ENCODE measurements at places on chromosomes 4 and X.

GRCh38 chr4:10534820-10535219 is 77.6 kb upstream of the ZNF518B start:
- no peak for DNase-seq

DNA sequence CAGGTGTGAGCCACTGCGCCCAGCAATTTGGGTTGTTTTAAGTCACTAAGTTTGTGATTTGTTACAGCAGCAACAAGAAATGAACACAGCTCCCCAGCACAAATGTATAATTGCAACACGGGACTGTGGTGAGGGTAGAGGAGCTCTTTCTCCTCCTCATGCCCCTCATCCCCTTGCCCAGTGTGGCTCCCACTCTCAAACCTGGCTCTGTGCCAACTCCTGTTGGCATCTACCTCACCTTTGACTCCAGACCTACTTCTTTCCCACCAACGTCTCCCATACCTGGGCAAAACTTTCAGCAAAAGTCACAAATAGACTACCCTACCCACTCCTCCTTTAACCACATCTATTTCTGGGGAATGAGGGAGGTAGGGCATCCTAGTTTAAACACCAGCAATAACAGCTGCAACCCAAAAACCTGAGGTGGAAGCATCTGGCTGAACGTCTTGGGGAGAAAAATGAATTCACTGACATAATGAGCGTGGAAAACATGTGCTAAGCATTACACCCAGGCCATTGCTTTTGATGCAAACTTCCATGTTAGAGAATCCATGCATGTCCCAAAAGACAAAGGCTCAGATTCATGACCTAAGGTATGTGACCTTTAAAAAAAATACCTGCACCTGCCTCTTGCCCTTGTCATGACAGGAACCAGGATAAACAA is 19.2 kb downstream of the LNX1 start:
- DNase-seq: no peak

- no peak for DNase-seq
Measured at GRCh38 chr4:41303372-41304118, 46.8 kb downstream of the UCHL1 start.

DNA sequence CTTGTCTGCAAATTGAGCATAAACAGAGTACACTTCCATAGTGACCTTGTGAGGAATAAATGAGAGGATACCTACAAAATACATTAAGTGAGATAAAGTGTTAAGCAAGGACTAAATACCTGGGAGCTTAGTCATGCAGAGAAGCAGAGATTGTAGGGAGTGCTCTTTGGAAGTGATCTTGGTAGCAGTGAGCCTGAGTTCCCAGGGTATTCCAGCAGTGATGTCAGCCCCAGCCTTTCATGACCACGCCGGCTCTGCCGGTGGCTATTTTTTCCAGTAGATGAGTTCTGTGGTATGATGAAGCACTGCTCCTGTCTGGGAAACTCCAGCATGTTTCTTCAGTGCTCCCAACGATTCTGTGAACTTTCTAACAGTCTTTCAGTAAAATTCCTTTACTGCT is 391.5 kb upstream of the IGFBP7 start:
- DNase-seq: no peak

- no peak for DNase-seq
Measured at GRCh38 chrX:10125248-10125615, 31.5 kb upstream of the CLCN4 start.

GRCh38 chr4:13988353-13989305 is 361.1 kb upstream of the BOD1L1 start:
- no peak for DNase-seq

DNA sequence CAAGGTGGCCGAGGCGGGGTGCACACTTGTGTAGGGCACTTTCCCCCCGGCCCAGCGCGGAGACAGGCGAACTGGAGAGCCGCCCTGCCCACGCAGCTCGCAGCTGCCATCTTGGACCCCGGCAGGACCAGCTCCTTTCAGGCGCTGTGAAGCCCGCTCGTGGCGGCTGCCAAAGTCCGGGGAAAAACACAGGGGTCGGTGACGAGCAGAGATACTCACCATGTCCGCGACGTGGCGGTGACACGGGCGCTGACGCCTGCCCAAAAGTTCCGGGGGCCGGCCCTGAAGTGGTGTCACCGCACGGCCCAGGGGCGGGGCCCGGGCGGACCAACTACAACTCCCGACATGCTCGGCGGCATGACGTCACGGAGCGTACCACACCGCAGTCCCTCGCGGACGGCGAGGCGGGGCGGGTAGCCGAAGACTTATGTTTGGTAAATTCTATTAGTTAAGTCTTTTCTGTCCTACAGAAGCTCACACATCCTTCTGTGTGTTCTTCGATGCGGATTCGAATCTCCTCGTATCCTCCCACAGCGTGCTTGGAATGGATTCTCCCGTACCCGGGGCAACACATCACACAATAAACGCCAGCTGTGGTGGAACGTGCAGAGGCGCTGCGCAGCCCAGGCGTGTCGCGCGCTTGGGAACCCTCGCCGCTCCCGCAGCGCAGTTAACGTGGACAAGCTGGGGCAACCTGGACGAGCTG is at the start of gene UFSP2:
Gene UFSP2 (minus strand): TSS at position 318 of the 706 bp plus-strand sequence. CDS start 96 bp downstream, at position 222.
- DNase-seq: peak; percentile 85

DNA sequence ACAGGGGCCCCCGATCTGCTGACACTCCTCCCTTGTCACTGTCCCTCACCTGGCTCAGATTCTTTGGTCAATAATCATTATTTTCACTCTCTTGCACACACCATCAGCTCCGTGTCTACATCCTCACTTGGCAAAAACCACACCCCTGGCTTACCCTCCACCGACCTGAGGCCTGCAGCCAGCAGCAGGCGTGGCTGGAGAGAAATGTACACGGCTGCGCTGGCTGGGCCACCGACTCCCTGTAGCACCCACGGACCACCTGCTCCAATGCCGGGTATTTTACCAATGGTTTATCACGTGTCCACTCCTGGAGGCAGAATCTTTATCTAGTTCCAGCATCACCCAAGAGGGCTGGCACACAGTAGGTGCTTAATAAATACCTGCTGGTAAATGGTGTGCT is 98.4 kb downstream of the WFS1 start:
- no peak for DNase-seq

All from activated CD4-positive, alpha-beta T cell treated with anti-CD3 and anti-CD28 coated beads, Interleukin-2, amount 50 U/mL, for 16 hours (primary cell).